ENCODE measurements at places on chromosomes 12 and 14. TPM values are rescaled to one million over a fixed set of nuclear protein-coding genes. Genes with fewer than 3 reads are reported as not detected.

- no peak for DNase-seq
Observed at GRCh38 chr12:92412856-92413255, 267.2 kb upstream of the BTG1 start.

DNA sequence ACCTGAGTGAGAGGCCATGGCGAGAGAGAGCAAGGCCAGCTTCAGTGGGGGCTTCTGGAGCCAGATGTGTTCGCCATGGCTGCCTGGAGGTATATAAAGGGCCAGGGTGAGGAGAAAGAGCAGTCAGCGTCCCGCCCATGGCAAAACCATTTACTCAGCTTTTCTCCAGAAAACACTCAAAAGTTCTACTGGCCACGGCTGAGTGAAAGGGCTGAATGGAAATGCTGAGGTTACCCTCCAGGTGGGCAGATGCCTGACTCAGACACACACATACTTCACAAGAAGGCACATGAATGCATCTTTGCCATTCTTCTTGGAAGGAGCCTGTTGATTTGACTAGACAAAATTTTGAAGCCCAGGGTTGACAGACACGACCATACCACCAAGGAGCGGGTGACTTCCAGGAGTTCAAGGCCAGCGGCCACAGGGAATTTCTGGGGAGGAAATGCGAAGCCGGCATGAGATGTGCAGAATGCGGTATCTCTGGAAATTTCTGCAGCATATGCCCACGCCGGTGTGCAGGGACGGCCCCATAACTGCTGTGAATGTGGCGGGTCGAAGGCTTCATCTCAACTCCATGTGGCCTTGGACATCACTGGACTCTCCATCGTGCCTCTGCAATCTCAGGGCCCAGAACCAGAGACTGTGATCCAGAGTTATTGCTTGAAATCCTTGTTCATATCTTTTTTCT is at the start of gene IL31:
Gene IL31, minus strand, starts transcription at position 67 of the 691 bp plus-strand sequence. Its CDS starts 49 bp downstream, at position 18.
- no peak for DNase-seq

DNA sequence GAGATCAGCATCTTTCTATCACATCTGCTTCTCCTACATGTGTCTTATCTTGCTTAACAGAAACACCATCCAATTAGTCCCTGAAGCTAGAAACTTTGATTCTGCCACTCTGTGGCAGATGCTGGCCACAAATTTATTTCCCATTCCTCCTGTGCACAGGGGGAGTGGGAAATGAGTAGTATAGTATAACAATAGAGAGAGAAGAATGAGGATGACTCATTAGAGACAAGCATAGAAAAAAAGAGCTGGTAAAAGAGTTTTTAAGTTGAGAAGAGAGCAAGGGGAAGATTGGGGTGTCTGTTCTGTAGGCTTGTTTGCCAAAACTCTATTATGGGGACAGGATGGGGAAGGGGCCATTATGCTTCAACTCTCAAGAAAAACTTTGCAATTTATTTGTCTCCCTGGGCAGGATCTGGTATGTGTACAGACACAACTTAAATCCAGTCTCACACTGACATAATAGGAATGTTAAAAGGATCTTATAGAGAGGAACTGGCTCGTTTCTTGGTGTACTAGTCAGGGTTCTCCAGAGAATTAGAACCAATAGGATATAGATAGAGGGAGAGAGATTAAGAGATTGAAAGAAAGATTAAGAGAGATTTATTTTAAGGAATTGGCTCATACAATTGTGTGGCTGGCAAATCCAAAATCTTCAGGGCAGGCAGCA is 142.6 kb upstream of the CPSF6 start:
- DNase-seq: peak; percentile 35

DNA sequence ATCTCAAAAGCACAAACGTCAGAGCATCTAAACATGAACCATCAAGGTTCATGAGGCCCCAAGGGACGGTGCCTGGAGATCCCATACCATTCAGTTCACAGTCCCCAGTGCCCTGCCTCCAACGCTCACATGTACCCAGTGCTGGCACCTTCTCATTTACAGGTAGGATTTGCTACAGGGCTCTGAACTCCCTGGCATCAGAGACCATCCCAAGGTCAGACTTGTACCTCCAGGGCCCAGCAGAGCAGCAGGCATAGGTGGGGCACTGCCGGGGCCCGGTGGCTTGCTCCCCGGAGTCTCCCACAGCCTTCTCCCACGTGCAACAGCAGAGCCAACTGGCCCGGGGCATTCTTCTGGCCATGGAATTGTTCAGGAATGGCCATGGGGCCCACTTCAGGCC is 114.8 kb downstream of the BCL11B start:
- DNase-seq: no peak

DNA sequence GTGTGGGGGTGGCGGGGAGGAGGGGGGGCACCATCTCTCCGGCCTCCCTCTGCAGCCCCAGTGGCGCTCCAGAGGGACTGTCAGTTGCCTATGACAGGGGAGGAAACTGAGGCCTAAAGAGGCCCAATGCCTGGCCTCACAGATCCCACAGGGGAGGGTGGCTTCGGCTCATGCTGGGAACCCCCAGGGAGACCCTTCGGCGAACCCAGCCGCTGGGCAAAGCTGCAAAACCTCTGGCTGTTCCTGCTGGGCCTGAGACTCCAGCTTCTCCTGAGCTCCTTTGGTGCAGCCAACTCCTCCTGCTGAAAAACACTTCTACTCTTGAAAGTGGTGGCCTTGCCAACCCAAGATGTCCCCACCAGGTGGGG is 170.1 kb upstream of the RTL1 start:
- DNase-seq: no peak

DNA sequence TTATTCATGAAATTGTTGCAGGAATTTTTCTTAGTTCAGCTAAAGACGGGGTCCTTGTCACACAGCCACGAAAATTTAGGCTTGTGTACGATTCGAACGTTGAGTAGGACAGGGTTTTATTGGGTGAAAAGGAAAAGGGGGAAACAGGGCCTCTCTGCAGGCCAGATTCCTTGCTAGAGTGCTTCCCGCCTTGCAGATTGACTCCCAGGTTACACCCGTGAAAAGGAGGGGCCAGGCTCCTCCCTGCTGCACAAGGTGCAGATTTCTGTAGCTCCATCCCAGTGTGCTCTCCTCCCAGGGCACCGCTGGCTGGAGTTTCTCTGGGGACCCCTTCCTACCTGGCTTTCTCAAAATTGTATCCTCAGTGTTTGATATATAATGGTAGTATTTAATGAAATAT is 221.5 kb downstream of the ERC1 start:
- DNase-seq: no peak

DNA sequence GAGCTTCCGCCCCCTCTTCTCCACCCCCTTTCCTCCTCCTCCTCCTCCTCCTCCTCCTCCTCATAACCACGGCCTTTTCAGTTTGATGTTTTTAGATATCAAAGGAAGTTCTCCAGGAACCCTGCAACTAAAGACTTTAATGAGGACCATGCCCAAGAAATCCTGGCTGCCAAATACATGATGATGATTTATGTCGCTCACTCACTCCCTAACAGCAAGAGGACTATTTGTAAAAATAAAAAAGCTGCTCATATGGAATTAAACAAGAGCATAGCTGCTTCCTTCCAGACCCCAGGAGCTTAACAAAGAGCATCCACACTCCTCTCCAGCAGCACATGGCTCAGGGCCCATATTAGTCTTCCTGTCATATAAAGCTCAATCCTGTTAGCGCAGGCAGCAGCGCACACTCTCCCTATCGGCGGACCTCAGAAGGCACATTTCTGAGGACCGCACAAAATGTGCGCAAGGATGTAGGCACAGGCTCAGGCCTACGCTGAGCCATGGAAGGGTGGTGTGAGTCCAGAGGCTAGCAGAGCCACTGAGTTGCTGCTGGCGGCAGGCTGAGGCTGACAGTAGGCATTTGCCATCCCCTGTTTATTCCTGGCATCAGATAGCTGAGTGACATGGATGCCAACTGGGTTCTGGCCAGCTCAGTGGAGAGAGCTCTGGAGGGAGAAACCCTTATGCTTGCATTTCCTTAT is 232.8 kb downstream of the MSRB3 start:
- no peak for DNase-seq

DNA sequence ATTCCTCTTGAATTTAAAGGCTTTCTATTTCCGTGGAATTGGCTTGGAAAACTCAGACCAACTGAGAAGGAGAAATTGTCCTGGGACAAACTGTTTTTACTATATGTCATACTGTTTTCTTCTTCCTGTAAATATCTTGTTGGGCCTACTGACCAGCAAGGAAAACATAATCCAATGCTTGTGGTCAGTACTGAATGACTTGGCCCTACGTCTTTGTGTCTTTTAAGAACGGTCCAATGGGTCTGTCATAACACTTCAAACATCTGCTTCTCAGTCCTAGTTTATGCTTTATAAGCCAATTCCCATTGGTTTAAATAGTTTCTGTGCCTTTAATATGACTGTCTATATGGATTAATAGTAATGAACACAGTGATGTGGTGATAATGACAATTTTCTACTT is 248.5 kb upstream of the DDHD1 start:
- DNase-seq: no peak

DNA sequence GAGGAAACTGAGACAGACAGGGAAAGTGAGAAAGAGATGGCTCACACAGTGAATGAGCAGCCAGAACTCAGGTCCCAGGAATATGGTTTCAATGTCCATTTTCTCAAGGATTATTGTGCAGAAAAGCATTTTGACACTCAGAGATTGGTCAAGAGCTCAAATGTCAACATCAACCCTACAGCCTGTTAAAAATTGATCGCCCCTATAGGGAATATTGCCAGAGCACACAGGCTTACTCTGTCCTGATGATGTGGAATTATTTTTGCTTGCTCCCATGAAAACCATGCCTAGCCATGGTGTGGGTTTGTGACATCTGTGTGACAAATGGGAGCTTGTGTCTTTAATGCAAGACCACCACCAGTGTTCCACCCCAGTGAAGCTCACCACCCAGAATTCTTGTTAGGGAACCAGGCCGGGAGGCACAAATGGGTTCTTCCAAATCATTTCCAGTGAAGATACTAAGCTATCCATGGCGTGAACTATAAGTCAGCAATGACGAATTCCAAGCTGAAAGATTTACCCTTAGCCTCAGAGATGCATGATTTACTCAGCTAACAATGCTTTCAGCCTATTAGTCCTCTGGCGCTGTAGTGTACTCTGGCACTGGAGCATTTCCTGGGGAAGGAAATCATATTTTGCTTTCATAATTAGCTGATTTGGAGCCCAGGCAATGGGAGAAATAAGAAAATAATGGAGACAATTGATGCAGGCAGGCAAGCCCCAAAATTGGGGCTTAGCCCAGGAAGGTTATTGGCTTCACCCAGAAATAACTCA is 1188.2 kb upstream of the TMEM132C start:
- DNase-seq: no peak

DNA sequence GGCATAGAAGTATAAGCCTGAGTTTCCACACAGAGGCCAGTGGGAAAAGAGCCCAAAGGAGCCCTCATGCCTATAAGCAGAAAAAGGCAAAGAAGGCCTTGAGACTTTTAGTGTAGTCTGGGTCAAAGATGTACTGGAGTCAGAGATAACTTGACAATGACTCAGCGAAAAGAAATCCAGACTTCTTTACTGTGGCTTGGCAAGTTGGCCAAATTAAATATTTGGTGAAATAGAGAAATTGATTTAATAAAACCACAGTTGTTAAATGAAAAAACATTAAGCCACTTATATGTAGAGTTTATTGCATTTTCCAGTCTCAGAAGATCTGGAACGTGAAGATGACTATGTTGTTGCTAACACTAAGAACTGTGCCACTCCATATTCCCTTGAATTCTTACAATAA is 105.1 kb downstream of the TMTC3 start:
- DNase-seq: peak; percentile 66

- no peak for DNase-seq
Observed at GRCh38 chr12:103144278-103144677, 186.8 kb downstream of the ASCL1 start.

DNA sequence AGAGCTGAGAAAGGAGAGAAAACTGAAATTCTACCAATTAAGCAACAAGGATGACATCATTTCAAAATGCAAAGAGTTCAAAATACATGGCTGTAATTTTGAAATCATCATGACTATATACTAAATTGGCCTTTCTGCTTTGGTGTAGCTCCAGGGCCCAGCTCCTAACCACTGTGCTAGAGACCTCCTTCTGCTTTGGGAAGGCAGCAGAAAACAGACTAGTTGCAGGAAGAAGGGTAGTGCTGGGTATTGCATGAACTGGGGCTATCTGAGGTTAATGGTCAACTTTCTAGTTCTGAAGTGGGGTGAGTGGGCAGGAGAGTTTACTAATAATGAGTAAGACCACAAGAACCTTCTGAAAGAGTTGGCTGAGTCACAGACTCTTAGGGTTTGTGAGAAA is 66.2 kb downstream of the PTGER2 start:
- peak; percentile 19 for DNase-seq

- DNase-seq: no peak
Observed at GRCh38 chr14:67778792-67779191, 37.6 kb downstream of the ZFYVE26 start.

- no peak for DNase-seq
Observed at GRCh38 chr12:28223025-28223554, 32.8 kb downstream of the CCDC91 start.

- no peak for DNase-seq
Observed at GRCh38 chr12:123351349-123351748, 13.3 kb downstream of the SBNO1 start.

DNA sequence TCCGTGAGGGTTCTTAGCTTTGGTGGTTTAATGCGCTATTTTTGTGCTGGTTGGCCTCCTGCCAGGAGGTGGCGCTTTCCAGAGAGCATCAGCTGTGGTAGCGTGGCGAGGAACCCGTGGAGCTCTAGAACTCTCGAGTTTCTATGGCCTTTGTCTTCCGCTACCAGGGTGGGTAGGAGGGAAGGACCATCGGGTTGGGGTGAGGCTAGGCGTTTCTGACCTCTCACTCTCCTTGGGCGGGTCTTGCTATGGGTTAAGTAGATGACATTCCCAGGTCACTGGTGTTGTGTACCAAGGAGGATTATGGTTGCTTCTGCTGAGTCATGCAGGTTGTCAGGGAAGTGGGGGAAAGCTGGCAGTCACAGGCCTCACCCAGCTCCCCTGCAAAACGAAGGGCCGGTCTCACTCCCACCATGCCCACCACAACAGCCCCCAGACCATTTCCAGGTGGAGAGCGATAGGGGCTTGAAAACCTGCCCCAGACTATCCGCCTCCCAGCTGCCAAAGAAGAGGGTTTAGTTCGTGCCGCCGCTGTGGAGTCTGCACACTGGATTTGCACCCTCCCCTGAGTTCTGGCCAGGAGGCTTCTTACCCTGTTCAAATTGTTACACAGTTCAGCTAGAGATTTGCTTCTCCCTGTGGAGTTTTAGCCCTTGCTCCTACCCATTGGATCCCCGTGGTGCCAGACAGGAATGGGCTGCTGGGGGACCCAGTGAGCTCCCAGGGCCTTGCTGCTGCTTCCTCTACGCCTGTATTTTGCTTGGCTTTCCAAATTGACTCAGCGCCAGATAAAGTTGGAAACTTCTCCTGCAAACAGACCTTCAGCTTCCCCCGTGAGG is 21.9 kb downstream of the RNFT2 start:
- DNase-seq: no peak

WNT1 gene
- total RNA-seq: not detected

KRT76 gene
- total RNA-seq: not detected

TM7SF3 gene
- 308 TPM for total RNA-seq

ANO2 gene
- not detected for total RNA-seq

ATL1 gene
- total RNA-seq: 6.3 TPM

SLCO1A2 gene
- not detected for total RNA-seq

JAG2 gene
- 5.0 TPM for total RNA-seq

FITM1 gene
- not detected for total RNA-seq

Data from Caki2 (cell line).